Psoas muscle (tissue), 8 donors: ENCODE measurements at places on chromosomes 7 and 10.

DNA sequence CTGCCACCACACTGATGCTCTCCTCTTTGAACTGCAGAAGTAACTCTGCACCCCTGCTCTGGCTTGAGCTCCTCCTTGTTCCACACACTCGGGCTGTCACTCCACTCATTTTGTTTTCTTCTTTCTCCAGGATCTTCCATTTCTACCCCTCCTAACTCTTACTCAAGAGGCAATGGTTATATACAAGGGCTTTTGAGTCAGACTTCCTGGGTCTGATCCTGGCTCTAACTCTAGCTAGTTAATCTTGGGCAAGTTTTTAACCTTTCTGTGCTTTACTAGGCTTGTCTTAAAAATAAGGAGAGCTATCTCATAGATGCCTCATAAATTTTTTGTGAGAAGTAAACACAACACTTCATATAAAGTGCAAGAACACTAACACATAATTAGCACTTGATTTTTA lies 45.3 kb upstream of the GNAI1 start:
- DNase-seq = no peak

GRCh38 chr7:2440608-2441245 lies 35.5 kb downstream of the GRIFIN start:
- no peak for DNase-seq

GRCh38 chr7:87918740-87919139 lies 15.3 kb upstream of the ADAM22 start:
- DNase-seq = no peak

GRCh38 chr10:14659626-14660196 lies 115.0 kb downstream of the FAM107B start:
- no peak for DNase-seq

- DNase-seq = no peak
These were observed 10.4 kb upstream of the GET4 start for GRCh38 chr7:865921-866320.

DNA sequence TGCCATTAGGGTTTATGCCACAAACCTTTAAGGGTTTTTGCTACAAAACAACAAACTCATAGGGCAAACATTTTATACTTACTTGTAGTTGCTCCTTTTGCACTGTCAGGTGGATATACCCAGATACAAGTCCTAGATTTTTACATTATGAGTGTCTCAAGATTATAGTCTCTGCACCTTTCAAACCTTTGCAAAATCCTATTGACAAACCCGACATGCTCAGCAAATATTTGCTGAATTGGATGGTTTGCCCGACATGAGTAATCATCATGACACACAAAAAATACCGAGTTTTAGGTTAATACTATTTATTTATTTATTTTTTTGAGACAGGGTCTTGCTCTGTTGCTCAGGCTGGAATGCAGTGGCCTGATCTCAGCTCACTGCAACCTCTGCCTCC lies 117.3 kb downstream of the SLC25A13 start:
- DNase-seq = no peak
